Inflammatory macrophage treated with lipopolysaccharide for 1 hour (primary cell): ENCODE measurements at places on chromosomes 5 and 9.
A peak's percentile ranks its signal among the peaks of the same experiment; 100 is the strongest.

GRCh38 chr9:120395376-120395775 lies 184.6 kb downstream of the CDK5RAP2 start:
- no peak for DNase-seq

- no peak for DNase-seq
Observed at GRCh38 chr5:134228624-134229023, 2.8 kb upstream of the PPP2CA start.

DNA sequence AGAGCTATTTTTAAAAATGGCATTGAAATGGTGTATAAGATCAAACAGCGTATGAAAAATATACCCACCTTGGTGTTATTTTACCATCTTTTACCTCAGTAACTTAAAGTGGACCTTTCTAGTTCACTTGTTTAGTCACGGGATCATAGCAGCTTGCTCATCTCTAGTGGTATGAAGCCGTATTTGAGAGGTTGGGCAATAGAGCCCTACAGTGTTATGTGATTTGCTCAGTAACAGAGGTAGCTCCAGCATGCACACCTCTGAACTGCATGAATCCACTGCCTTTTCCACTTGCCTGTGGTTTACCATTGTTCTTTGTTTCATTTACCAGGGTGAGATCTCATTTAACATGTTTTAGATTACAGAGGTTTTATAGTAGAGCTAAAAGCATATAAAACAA lies 134.4 kb downstream of the ATG10 start:
- DNase-seq: no peak

- DNase-seq: no peak
Observed at GRCh38 chr5:53825926-53826325, 265.5 kb downstream of the NDUFS4 start.

- DNase-seq: no peak
Observed at GRCh38 chr5:114447084-114447773, 85.4 kb downstream of the KCNN2 start.

DNA sequence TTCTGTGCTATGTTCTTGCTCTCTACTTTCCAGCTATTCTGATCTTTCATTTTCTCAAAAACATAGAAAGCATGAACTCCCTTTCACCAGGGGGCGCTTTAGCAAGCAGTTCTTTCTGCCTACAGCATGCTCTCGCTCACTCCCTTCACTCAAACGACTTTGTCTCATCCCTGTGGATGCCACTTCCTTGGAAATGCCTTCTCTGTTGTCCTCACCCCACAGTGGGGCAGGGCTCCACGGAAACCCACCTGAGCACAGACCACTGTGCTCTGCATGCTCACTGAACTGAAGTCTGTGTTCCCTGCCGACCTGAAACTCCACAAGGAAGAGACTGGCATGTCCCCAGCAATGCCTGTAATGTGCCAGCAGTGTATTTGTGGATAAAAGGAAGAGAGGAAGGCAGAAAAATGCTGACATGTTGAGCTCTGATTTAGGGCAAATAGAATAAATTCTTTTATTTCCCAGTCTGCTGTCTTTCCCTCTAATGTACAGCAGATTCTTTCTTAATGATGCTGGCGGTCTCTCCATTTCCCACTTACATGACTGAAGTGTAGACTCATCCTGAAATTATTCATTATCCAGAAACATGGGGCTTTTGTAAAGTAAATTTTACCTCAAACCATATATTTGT lies 4.9 kb upstream of the ROR2 start:
- DNase-seq: peak; percentile 42

GRCh38 chr9:27192291-27192960 lies 83.4 kb downstream of the TEK start:
- DNase-seq: no peak

DNA sequence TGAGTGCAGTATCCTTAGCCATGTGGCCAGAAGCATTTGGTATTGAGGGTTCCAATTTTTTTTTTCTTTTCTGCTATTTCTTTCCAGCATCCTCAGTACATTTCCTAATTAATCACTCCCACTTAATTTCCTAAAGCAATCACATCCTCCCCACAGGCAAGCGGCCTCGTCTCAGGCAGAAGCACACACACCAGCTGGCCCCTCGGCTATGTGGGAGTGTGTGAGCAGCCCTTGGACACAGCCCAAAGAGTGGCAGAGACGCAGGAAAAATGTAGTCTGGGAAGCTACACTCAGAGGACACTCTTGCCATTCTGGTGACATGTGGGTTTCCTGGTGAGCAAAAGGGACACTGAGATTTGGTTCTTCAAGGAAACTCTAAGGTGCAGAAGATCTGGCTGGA lies 20.7 kb downstream of the SLIT3 start:
- no peak for DNase-seq

- no peak for DNase-seq
Observed at GRCh38 chr9:92064711-92065110, 50.5 kb downstream of the SPTLC1 start.

- no peak for DNase-seq
Observed at GRCh38 chr5:58800356-58800755, 217.5 kb downstream of the RAB3C start.

GRCh38 chr9:18520416-18521047 lies 46.6 kb downstream of the ADAMTSL1 start:
- DNase-seq: no peak

DNA sequence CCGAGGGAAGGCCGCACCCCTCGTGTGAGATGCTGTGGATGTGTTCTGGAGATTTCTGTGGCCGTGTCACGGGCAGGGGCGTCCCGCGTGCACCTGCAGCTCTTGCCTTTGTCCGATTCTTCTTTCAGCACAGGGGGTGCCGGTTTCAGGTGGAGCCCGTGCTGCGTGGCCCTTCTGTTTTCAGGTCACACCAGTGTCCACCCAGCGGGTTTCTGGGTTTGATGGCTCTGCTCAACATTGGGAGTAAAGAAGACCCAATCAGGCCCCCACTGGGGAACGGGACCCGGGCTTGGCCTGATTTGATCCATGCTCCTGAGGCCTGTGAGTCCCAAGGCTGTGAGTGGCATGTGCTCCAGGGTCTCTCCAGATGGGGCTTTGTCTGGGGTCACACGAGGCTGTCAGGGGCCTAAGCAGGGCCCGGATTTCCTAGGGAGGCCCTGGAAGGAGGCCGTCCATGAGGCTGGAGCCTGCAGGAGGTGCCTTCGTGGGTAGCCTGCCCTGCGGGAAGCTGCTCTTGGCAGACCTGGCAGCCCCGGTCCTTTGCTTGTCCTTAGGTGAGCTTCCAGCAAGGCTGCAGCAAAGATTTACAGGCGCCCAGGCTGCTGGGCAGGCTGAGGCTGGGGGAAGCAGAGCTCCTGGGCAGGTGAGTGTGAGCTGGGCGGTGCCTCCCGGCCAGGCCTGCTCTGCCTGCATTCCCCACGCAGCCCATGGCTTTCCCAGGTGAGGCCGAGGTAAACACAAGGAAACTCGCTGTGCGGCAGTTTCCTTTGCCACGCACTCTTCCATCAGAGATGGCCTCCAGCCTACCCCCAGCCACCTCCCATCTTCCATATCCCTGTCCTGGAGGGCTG lies 12.8 kb downstream of the MRPL36 start:
- DNase-seq: no peak

DNA sequence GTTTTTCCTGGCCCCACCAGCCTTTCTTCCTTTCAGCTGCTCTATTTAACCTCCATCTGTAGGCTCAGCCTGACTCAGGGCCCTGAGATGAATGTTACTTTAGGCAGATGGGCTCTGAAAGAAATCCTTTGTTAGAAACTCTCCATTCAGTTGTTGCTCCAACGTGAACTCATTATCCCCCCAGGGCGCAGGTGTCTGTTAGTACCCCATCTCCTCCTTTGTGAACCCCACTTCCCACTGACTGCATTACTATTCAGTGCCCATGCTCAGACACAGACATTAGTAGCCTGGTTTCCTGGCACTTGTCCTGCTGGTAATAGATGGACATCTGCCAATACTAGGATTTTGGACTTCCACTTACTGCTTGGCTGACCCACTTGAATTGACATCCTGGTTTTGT lies 1271.6 kb downstream of the PTPRD start:
- DNase-seq: no peak

DNA sequence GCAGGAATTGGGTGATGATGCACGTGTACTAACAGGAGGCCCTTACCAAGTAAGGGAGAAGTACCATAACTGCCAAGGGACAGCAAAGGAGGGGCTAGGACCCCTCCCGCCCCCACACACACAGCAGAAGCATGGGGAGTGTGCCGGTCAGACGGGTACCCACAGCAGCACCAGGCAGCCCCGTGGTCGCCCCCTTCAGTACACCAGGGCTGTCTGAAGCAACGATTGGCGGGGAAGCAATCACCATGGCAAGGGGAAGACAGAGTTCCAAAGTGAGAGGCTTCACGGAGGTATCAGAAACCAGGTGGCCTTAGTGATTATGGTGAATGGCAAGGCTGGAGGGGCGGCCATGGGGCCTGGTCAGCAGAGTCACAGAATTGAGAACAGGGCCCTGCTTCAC lies 72.2 kb downstream of the CAMSAP1 start:
- no peak for DNase-seq

GRCh38 chr5:72451741-72452505 lies 55.3 kb downstream of the ZNF366 start:
- DNase-seq: no peak

GRCh38 chr5:124806373-124807077 lies 60.1 kb upstream of the ZNF608 start:
- DNase-seq: no peak

DNA sequence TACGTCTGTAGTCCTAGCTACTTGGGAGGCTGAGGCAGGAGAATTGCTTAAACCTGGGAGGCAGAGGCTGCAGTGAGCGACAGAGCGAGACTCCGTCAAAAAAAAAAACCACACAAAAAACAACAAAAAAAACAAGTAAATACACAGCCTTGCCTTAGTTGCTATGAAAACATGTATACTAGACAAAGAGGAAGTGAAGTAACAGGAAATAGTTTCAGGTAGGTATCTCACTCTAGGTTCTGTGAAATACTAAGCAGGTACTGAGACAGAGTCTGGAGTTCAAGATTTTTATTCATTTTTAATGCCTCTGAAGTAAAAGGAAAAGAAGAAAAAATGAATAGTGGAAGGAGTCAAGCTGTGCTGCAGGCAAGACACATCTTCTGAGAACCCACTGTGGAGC lies 687.9 kb upstream of the RGMB start:
- DNase-seq: no peak

DNA sequence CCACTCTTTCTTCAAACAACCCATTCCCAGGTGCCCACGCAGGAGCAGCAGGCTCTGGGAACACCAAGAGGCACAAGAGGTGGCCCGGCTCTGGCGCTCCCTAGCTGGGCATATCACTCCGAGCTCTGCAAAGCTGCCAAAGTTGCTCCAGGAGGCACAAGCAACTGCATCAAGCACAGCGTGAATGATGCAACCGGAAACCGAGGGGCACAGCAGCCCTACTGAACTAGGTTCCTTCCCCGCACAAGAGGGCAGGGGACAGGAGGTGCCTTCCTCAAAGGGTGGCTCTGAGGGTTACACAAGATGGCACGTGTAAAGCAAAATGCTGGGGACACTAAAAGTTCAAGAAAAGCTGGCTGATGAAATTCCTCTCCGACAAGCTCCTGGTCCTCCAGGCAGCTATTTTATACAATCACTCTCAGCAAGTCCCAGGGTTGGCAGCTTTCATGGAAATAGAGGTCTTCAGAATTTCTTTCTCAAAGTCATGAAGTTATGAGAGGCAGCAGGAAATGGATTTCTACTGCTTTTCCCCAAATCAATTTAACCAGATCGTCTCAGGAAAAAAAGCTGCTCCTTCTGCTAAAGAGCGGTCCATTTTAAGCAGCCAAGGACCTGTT lies 22.9 kb downstream of the PSMB7 start:
- peak; percentile 73 for DNase-seq

DNA sequence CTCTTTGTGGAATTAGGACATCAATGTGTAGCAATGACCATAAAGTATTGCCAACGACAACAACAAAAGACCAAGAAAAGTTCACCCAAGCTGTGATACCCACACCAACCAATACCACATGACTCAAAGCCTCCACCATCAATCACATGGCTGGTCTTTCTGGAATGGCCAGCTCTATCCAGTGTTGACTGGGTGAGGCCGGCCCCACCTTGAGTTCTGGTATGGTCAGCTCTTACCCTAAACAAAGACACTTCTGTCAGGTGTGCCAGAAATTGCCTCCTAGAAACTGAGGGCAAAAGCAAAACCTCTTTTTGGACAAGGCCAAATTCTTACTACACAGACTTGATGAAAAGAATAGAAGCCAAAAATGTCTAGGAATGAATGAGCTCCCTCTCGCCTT lies 331.5 kb downstream of the ZNF608 start:
- DNase-seq: no peak

DNA sequence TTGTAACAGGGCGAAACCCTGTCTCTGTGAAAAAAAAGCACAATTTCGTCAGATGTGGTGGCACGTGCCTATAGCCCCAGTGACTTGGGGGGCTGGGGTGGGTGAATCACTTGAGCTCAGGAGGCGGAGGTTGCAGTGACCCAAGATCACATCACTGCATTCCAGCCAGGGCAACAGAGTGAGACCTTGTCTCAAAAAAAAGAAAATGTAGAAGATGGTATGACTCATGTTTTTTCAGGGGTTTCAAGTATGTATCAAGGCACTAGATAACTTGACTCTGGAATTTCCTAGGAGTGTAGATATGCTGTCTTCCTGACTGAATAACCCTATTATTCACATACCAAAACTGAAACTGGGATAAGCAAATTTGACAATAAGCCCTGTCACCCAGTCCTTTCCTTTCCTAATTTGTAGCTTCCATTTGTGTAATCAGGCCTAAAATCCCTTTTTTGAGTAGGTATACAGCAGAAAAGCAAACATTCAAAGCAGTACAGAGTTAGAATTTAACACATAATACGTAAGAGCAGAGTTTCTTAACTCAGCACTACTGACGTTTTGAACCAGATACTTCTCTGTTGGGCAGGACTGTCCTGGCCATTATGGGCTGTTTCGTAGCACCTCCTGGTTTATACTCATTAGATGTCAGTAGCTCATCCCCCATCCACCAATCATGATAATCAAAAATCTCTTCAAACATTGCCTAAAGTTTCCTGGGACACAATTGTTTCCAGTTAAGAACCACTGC lies 17.3 kb upstream of the ANKRD18B start:
- DNase-seq: peak; percentile 61

GRCh38 chr9:15935661-15936305 lies 382.9 kb downstream of the CCDC171 start:
- DNase-seq: no peak

DNA sequence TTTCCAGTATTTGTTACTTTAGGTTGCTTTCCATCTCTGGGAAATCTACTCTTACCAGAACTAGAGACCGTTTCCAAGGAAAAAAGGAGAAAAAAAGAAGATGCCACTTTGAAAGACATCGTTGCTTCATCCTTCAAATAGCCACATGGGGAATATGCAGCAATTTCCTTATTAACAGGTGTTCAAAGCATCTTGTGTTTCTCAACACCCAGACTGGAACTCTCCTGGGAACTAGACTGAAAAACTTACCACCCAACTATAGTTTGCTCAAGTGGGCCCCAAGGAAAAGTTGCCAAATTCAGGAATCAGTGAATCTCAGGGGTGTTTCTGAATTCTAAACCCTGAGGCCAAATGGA lies 80.0 kb upstream of the JAK2 start:
- no peak for DNase-seq

GRCh38 chr9:118829334-118829733 lies 539.9 kb downstream of the BRINP1 start:
- DNase-seq: no peak

DNA sequence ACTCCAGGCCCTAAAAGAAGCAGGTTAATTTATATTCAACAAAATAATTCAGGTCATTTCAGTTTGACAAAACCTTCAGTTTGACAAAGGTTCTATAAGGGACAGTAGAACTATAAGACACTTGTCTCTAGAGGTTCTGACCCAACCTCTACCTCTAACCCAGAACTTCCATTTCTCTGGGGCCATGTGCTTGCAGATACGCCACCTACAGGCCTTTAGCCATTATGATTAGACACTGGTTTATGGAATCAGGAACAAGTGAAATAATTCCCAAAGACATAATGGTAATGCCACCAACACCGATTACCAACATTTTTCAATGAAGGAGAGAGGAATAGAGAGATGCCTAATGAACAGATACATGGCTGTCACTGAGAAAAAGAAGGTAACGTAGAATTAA lies 733.9 kb downstream of the PRELID2 start:
- no peak for DNase-seq
